ENCODE measurements at places on chromosomes 2 and 18.
A peak's percentile ranks its signal among the peaks of the same experiment; 100 is the strongest.

DNA sequence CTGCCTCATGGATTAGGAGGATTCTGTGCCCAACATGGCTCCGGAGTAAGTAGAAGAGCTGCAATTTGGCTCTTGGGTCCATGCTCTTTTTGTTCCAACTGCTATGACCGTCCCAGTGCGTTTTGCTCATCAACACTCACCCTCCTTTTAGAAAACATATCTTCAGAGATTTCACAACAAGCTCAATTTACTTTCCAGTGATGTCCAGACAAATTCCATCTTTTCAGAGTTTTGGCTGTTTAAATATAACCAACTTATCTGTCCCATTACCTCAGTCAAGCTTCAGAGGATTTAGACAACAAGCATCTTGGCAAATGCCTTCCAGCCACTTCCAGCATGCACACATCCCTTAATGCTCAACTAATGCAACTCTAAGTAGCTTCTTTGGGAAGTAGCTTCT lies 6.9 kb upstream of the SLC14A2 start:
- DNase-seq = no peak

GRCh38 chr2:120736624-120737339 lies 1.1 kb downstream of the GLI2 start:
- DNase-seq = peak; percentile 97

DNA sequence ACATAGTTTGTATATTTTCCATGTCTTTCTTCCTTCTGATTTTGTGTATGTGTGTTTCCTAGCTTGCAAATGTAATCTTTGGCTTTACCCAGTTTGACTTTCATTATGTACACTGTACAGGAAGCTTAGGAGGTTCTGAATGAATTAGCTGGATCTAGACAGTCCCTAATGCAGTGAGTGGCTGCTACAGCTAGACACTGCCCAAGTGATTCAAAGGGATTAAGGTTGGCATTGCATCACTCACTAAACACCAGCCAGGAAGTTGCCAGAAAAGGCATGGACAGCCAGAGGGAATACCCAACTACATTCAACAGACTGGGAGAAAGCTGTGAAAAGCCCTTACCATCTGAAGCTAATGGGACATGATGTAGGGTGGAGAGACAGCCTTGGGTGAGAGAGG lies 316.0 kb upstream of the MEX3C start:
- DNase-seq = no peak

DNA sequence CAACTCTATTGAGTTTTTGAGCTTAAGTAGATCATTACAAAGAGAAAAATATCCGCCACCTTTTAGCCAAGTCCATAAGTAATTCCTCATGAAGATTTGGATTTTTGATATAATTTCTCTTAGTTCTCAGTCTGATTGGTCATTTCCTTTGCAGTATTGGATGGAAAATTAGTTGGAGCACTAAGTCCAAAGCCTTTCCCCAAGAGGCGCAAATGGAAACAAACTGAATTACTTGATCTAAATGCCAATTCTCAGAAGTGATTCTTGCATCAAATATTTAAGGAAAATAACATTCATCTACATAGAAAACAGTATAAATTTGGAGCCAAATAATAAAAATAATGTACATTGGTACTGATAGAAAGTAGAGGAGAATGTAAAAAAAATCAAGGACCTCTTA lies 115.6 kb downstream of the CACNB4 start:
- no peak for DNase-seq

- DNase-seq = no peak
Measured at GRCh38 chr18:22250591-22250996, 81.2 kb downstream of the GATA6 start.

- DNase-seq = peak; percentile 44
Measured at GRCh38 chr2:237623428-237624403, 3.7 kb upstream of the LRRFIP1 start.

DNA sequence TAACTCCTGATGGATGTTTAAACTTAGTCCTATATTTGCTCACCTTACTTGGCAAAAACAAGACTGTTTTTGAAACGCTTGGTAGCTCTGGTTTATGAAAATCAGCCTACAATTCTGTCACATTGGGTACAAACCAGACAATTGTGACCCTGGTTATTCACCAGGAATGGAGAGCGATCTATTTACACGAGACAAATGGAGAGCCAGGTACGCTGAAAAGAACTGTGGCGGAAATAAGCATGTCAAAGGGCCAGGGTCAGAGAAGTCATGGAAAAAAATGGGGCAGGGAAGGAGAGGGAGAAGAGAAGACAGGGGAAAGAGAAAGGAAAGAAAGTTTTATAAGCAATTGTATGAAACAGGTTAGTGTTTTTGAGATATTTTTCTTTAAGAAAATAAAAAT lies 119.5 kb upstream of the ZFP36L2 start:
- DNase-seq = no peak

- no peak for DNase-seq
Measured at GRCh38 chr2:201144101-201145051, 28.4 kb downstream of the CFLAR start.

- DNase-seq = no peak
Measured at GRCh38 chr2:47070920-47071824, 83.9 kb downstream of the STPG4 start.

- DNase-seq = no peak
Measured at GRCh38 chr2:54577035-54577434, 120.9 kb downstream of the SPTBN1 start.

- DNase-seq = peak; percentile 39
Measured at GRCh38 chr2:103875131-103875530, 978.8 kb upstream of the POU3F3 start.

DNA sequence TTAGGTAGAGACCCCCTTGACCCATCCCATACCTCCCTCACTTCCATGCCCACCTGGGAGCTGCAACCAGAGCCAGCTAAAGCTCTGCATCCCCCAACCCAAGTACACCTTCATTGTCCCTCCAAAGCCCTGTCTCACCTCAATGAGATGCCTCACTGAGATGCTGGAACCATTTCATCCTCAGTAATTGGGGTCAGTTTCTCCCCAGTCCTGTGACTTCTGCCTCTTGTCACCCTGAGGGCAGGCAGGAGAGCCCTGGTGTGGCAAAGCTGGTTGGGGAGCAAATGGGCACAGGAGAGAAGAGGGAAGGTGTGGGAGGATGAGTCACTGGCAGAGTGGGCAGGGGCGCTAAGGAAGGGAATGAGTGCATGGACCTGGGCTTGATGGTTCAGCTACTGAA lies 27.9 kb upstream of the NT5DC4 start:
- DNase-seq = no peak

- DNase-seq = peak; percentile 68
Measured at GRCh38 chr2:23286758-23287704, 97.9 kb upstream of the KLHL29 start.

DNA sequence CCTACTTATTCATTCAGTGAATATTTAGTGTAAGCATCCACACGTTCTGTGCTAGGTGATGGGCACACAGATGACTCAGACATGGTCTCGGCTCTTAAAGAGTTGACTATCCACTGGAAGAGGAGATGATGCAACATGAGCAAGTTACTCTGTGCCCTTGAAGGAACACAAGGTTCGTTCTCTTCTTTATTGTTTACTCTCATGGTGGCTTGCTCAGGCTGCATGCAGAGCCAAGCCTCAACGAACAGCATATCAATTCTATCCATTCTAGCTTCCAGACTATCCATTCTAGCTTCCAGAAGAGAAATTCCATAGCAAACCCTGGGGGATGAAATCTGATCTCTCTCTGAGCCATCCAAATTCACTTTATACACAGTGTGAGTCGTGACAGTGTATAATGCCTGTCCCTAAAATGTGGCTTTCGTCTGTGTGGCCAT lies 68.1 kb upstream of the CTAGE1 start:
- no peak for DNase-seq

GRCh38 chr2:20197192-20197591 lies 27.7 kb downstream of the SDC1 start:
- no peak for DNase-seq

GRCh38 chr2:54318821-54319220 lies 62.8 kb upstream of the TSPYL6 start:
- no peak for DNase-seq

- DNase-seq = no peak
Measured at GRCh38 chr2:176574484-176575236, 305.4 kb downstream of the MTX2 start.

GRCh38 chr18:23166891-23167541 lies 31.7 kb downstream of the CABLES1 start:
- no peak for DNase-seq

- DNase-seq = no peak
Measured at GRCh38 chr2:205405194-205405593, 277.1 kb upstream of the NRP2 start.

GRCh38 chr18:35110059-35110458 lies 68.8 kb downstream of the MAPRE2 start:
- no peak for DNase-seq

GRCh38 chr2:38415728-38416291 lies 38.7 kb upstream of the ATL2 start:
- DNase-seq = no peak

GRCh38 chr2:35410431-35411061 lies 945.0 kb upstream of the CRIM1 start:
- peak; percentile 70 for DNase-seq

DNA sequence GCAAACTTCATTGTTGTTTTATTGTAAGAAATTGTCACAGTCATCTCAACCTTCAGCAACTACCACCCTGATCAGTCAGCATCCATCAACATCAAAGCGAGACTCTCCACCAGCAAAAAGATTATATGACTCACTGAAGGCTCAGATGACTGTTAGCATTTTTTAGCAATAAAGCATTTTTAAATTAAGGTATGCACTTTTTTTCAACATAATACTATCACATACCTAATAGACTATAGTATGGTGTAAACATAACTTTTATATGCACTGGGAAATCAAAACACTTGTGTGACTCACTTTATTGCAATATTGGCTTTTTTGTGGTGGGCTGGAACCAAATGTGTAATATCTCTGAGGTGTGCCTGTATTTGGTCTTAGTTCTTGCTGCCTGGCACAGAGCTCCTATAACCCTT lies 15.6 kb downstream of the SCN1A start:
- no peak for DNase-seq

DNA sequence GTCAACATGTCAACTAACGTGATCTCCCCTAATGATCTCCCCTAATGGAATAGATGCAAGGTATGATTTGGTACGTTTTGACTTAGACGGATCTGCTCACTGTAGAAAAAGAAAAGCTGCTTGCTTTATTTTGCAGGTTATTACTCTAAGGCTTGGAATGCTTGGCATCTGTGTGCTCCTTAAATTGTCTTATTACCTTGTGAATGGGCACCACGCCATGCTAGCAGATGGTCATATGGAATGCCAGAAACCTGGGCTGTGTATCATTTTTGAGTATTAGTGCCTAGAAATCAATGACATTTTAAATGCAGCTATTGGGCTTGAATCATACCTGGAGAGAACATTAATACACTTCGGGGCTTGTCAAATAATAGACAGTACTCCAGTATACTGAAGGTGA lies 16.5 kb upstream of the FIGN start:
- no peak for DNase-seq

- DNase-seq = no peak
Measured at GRCh38 chr2:73946215-73946614, 19.5 kb downstream of the DGUOK start.

- DNase-seq = no peak
Measured at GRCh38 chr2:227826019-227826521, 12.4 kb downstream of the CCL20 start.

- peak; percentile 37 for DNase-seq
Measured at GRCh38 chr18:6731222-6731596, 1.7 kb downstream of the ARHGAP28 start.

GRCh38 chr18:76670564-76671288 lies 151.6 kb upstream of the ZNF236 start:
- DNase-seq = no peak

- DNase-seq = no peak
Measured at GRCh38 chr18:75003039-75003438, 205.9 kb downstream of the PTGR3 start.

- peak; percentile 57 for DNase-seq
Measured at GRCh38 chr18:74499633-74500032, 3.5 kb downstream of the CNDP2 start.

GRCh38 chr2:25936889-25937545 lies 45.3 kb downstream of the KIF3C start:
- DNase-seq = no peak

DNA sequence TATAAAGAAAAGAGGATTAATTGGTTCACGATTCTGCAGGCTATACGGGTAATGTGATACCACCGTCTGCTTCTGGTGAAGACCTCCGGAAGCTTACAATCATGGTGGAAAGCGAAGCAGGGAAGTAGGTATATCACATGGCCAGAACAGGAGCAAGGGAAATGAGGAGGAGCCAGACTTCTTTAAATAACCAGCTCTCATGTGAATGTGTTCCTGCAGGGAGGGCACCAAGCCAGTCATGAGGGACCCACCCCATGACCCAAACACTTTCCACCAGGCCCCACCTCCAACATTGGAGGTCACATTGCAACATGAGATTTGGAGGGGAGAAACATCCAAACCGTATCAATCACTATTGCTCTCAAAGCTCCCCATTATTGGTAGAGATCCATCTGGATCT lies 61.8 kb downstream of the EFEMP1 start:
- DNase-seq = no peak

- peak; percentile 97 for DNase-seq
Measured at GRCh38 chr18:49849331-49850217, 36.2 kb upstream of the ACAA2 start.

DNA sequence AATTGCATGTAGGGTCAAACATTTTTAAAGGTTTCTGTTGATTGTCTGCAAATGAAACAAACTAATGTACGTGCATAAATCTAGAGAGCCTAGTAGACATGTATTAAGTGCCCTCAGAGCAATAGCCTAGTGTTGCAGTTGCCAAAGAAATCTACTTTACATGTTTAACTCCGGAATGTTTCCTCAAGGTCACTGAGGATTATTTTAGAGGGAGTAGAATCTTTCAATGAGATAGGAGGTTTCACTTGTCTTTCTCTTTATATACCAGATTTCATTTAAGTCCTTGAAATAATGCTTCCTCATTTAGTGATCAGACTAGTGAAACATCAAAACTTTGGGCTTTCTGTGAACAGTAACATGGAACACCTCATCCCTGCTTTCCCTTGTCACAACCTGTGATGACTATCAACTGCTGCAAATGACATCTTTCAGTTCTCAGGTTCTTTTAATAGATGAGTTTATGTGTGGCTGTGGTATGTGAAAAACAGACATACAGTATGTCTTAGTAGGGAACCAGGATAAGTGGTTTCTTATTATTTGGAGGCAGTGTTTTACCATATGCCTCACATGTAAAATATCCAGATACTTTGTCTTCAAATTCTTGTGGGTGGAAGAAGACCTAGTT lies 5.5 kb downstream of the UBE2E3 start:
- no peak for DNase-seq

- DNase-seq = peak; percentile 63
Measured at GRCh38 chr2:35293261-35293660, 1062.3 kb upstream of the CRIM1 start.

GRCh38 chr2:109009920-109010610 lies 21.0 kb upstream of the EDAR start:
- DNase-seq = no peak

DNA sequence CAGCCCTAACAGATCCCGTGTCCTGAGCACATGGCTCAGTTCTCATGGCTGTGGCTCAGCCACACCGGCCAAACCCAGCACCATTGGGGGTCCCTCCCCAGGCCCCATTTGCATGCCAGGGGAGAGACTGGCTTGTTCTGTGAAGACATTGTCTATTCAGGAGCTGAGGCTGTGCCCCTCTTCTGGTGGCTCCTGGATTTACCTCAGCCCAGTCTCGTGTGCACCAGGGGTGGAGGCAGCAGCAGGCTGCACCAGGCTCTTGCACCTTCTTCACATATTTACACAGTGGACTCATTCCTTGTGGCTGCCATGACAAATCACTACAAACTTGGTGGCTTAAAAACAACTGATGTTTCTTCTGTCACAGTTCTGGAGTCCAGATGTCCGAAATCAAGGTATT lies 92.4 kb upstream of the ITGA6 start:
- DNase-seq = peak; percentile 50
